Fibroblast of skin of right quadriceps (primary cell): ENCODE measurements at places on chromosomes 12 and 14.
A peak's percentile ranks its signal among the peaks of the same experiment; 100 is the strongest.

DNA sequence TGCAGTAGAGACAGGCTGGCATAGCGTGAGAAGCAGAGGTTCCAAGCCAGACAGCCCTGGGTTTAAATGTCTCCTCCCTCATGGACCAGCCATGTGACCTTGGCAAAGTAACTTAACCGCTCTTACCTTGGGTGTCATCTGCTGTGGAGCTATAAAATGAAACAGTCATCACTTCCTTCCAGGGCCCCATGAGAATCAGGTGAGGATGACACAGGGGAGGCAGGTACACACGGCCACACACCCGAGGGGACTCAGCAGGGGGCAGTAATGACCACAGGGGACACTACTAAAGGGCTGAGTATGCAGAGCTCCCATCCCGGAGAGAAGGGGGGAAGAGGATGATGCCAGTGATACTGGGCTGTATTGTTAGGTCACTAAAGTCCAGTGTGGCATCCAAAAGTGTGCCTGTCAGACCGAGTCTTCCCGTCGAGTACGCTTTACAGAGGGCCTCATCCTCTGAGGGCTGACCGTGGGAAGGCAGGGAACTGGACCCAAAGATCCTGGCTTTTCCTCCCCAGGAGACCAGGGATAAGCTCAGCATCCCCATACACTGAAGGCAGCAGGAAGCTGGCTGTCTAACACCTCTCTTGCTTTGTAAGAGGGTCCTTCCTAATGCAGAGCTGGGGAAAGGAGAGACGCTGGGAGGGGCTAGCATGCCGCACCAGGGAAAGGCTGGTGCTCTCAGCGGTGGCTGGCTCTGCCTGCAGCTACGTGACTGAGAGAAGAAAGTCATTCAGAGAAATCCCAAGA, 94.2 kb downstream of the SINHCAF start:
- DNase-seq = no peak

DNA sequence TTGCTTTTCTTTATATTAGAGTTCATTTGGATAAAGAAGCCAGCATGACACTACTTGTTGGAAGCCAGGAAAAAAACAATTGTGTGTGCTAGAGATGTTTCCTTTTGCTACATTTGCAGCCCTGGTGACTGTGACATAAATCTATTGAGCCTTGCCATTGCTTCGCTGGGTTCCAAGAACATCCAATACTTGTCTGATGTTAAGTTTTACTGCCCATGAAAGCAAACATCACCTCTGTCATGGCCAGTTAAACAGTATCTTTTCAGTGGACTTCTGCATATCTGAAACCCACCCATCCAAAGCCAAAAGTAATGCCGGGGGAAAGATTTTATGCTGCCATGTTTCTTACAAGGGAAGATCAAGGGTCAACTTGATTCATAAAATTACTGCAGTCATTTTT, 184.0 kb downstream of the MSRB3 start:
- no peak for DNase-seq

DNA sequence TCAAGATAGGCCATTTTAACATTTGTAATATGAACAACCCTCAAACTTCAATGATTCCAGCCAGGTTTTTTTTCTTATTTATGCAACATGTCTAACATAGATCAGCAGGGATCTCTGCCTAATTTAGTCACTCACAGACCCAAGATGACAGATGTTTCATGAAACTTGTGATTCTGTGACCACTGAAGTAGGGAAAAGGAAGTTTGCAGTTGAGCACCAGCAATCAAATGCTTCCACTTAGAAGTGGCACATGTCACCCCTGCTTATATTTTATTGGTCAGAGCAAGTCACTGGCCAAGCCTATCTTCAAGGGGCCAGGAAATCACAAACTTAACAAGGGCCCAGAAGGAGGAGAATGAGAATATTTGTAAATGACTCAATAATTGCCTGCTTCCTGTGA, 150.6 kb downstream of the BCAT1 start:
- DNase-seq = no peak

DNA sequence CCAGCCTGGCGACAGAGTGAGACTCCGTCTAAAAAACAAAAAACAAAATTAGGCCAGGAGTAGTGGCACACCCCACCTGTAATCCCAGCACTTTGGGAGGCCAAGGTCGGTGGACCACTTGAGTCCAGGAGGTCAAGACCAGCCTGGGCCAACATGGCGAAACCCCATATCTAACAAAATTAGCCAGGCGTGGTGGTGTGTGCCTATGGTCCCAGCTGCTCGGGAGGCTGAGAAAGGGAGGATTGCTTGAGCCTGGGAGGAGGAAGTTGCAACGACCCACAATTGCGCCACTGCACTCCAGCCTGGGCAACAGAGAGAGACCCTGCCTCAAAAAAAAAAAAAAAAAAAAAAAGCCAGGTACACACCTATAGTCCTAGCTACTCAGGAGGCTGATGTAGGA, 37.0 kb downstream of the KDM2B start:
- DNase-seq = no peak

GRCh38 chr14:39025810-39026627, 77.0 kb downstream of the SEC23A start:
- DNase-seq = no peak

DNA sequence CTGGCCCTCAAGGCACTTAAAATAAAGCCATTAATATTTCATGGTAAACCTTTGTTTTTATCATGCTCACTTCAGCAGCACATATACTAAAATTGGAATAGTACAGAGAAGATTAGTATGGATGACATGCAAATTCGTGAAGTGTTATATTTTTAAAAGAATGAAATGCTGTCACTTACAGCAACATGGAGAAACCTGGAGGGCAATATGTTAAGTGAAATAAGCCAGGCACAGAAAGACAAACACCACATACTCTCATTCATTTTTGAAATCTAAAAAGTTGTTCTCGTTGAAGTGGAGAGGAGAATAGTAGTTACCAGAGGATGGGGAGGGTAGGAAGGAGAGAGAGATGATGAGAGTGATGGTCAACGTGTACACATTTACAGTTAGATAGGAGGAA, 45.4 kb upstream of the ATP2B1 start:
- no peak for DNase-seq

- no peak for DNase-seq
These were observed 14.9 kb upstream of the CCDC60 start for GRCh38 chr12:119319638-119320037.

GRCh38 chr12:27094726-27095125, 12.3 kb upstream of the C12orf71 start:
- no peak for DNase-seq

GRCh38 chr14:74910556-74910955, 12.5 kb downstream of the RPS6KL1 start:
- DNase-seq = no peak

- DNase-seq = peak; percentile 36
These were observed 133.1 kb downstream of the PRIMA1 start for GRCh38 chr14:93655078-93655750.

DNA sequence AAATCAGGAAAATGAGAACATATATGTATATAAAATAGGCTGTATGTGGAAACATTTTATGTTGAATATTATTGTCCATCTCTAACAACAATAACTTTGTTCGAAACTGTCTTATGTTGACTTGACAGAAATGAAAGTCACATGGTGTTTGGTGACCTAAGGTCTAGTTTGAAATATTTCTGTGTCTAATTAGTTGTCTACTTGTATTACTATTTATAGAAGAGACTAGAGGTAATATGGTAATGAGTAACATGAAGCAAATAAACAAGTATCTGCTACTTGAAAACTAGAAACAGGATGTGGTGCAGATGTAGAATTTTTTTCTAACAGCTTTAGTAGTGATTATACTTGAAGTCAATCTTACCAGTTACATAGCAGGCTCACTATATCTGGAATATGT, 3.9 kb downstream of the GPHN start:
- no peak for DNase-seq

- no peak for DNase-seq
These were observed 109.6 kb downstream of the EML5 start for GRCh38 chr14:88683119-88683518.

GRCh38 chr14:73760598-73761586, 46.7 kb upstream of the PNMA1 start:
- DNase-seq = no peak

GRCh38 chr12:65014504-65015271, 106.4 kb downstream of the WIF1 start:
- no peak for DNase-seq

DNA sequence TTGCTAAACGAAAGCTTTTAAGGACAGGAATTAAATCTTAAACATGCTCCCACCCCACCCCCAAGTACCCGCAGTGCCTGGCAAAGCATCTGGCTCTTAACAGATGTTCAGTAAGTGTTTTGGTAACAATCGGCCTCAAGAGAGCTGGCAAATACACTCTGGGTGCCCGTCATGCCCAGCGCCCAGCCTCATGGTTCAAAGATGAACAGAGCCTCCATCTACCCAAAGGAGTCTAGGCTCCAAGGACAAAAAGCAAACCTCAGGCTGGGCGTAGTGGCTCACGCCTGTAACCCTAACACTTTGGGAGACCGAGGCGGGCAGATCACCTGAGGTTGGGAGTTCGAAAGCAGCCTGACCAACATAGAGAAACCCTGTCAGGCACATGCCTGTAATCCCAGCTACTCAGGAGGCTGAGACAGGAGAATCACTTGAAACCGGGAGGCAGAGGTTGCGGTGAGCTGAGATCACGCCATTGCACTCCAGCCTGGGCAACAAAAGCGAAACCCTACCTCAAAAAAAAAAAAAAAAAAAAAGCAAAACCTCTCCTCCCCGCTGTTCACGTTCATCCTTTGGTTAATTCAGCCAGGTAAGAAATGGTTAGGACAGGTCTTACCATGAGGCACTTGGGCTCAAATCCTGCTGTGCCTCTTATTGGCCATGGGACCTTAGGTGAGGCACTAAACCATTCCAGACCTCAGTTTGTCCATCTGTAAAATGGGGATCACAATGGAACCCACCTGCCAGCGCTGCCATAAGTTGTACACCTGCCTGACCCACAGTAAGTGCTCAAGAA, 151.3 kb downstream of the BCL11B start:
- no peak for DNase-seq

DNA sequence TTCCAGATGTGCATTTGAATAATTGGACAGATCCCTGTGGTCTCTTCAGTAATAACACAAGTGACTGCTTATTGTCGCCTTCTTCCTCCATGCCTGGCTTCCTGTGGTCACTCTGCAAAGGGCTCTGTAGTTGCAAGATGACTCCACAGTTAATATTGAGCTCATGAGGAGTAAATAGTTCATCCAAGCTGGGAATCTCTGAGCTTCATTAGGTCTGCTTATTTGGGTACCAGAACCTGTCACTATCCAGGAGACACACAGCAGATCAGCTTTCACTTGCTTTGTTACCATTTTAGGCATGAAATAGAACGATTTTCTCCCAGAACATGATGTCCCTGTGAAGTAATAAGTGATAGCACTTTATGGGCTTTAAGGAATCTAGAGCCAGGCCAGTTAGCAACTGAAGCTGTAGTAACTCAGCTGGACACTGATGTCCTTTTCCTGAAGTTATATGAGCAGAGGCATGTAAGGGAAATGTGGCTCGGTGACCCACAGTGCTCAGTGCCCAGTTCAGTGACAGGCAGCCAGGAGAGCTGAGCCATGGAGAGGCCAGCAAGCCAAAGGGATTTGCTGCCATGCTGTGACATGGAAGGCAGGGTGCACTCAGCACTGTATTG, 50.1 kb downstream of the CRADD start:
- DNase-seq = no peak

GRCh38 chr12:13606290-13606689, 375.1 kb downstream of the GRIN2B start:
- no peak for DNase-seq

DNA sequence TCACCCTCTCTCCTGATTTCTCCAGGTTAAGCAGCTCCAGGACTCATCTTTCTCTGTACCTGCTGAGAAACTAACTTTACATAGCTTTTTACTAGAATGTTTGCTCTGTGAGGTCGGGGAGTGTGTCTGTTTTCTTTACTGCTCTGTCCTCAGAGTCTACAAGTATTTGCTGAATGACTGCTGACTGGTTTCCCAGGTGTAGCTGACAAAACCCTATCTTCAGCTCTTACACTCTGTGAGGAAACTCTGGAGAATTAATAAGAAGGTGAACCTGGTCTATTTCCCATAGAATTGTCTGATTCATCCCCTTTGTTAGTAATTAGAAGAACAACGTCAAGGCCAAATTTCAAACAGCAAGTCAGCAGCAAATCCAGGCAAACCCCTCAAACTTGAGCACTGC, 226.8 kb downstream of the ZFP36L1 start:
- no peak for DNase-seq

- peak; percentile 76 for DNase-seq
These were observed 83.9 kb upstream of the OSBPL8 start for GRCh38 chr12:76643438-76643837.

GRCh38 chr12:24945845-24946244, 3.1 kb downstream of the BCAT1 start:
- DNase-seq = no peak

DNA sequence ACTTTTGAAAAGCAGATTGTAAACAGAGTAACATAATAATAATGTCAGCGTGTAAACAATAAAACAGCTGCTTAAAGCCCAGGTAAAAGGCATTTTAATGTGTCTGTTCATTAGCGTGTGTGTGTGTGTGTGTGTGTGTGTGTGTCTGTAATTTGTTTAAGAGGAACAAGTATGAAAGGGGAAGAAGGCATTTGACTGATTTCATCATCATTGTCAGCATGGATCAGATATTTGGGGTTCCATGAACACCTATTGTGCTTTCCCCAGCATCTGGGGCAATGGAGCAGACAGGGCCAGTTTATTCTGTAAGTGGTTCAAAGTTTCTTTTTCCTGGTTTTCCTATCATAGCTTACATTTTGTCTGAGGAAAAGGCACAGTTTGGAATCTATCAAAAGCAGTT, 28.9 kb downstream of the SLC25A21 start:
- DNase-seq = no peak

DNA sequence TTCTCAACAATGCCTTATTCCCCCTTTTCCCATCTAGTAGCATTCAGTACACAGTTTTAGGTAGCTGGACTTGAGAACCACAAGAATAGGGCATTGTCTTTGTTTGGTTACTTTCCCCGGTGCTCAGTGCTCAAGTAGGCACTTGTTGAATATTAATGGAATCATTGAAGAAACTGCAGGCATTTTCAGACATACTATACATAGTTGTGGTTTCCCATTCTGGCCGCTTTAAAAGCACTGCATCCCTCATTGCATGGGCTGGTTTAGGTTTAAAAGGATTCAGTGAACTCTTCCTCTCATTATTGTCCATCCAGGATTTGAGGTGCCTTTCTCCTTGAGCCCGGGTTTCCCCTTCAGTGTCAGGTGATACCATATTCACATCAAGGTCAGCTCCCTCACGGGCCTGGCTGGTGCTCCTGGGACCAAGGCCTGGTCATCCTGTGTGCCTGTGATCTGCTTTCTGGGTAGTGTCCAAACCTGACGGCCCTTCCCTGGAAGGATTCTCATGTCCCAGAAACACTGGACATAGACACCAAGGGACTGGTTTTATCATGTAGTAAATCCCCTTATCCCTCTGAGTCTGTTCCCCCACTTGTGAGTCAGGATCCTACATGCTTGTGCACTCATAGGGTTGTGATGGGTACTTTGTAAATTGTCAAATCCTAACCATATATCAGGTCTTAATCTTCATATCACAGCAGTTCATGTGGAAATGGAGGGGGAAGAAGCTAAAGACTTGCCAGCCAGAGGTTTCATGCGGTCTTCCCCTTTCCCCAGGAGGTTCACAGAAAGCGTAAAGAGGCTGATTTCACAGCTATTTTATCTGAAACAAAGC, 7.4 kb downstream of the TCP11L2 start:
- peak; percentile 75 for DNase-seq

GRCh38 chr12:749751-750270, 2.6 kb upstream of the WNK1 start:
- no peak for DNase-seq

GRCh38 chr12:108495054-108495453, 20.0 kb upstream of the FICD start:
- DNase-seq = no peak
